NCI-H187 treated with DMSO at 0.1 percent for 48 hours (cell line): ENCODE measurements at places on chromosomes 5 and 9.

- DNase-seq, result no peak
Observed at GRCh38 chr9:105676351-105676923, 14.2 kb downstream of the TAL2 start.

DNA sequence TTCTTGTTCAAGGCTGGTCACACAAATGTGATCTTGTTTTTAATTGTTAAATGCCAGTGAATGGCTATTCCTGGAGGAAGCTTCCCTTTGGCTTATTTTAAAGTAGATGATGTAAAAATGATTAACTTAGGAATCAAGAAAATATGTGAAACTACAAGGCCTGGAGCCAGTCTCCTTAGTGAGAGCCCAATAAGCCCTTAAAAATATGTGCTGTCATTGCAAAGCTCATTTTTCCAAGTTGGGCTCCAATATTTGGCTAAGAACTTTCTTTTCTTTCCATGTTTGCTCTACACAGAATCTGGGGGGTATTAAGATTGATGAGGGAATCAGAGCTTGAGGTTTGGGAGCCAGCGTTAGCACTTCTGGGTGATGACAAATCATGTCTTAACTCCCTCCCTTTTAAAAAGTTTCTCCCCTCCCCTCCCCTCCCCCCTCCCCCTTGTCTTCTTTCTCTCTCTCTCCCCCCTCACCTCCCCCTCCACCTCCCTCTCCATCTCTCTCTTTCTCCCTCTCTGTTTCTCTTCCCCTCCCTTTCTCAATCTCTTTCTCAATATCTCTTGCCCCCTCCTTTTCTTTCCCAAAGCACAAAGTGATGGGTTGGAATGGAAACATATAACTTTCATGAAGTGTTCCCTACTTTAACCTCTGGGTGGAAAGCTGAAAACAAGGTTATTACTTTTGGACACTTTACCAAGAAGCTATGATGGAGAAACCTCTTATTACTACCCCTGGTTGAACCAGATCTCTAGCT lies 86.0 kb downstream of the FBXL7 start:
- DNase-seq, result no peak

GRCh38 chr9:101677861-101678260 lies 60.6 kb downstream of the GRIN3A start:
- no peak for DNase-seq

DNA sequence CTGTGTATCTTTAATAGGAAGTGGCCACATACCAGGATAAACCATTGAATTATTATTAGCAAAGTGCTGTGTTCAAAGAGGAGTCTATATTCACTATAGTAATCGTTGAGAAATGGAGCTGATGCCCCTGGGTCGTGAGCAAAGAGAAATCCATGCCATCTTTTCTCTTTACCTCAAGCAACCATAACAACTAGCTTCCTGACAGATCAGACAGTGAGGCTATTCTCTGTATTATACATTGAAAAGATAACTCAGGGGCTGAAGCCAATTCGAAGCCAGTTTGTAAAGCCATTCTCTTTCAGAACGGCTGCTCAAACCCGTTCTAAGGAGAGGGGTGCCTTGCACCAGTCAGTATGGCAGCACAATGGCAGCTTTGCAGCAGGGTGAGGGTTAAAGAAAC lies 680.6 kb downstream of the SEMA5A start:
- no peak for DNase-seq

DNA sequence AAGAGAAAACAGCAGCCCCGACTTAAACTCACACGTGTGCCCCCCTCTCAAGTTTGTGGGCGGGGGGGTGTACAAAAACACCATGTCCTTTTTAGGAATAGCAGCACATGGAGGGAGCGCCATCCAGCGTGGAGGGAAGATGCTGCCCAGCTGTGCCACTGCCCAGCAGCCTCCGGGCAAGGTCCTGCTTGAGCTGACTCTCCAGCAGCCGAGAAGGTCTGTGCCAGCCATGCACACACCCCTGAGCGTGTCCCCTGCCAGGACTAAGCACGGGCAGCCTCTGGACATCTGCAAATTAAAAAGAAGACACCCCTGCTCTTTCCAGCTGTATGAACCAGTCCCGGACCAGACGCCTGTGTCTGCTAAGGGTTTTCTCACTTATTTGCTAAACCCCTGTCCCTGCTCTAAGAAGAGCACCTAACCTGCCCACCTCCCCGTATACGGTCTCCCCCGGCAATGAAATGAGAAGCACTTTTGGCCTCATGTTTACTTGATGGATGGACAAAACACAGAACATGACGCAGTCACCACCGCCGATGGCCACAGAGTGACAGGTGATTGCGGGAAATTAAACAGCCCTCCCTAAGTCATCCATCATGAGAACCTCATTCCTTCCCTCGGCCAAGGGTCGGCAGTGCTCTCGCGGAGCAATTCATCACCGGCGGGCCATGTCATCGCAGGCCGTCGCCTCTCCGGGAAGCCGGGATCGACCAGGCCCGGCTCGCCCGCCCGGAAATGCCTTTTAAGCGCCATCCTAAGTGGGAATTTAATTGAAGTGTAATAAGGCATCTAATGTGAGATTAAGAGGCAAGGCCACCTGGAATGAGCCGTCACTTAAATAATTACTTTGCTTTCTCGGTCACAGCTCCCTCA lies 96.9 kb downstream of the OLFM1 start:
- no peak for DNase-seq

DNA sequence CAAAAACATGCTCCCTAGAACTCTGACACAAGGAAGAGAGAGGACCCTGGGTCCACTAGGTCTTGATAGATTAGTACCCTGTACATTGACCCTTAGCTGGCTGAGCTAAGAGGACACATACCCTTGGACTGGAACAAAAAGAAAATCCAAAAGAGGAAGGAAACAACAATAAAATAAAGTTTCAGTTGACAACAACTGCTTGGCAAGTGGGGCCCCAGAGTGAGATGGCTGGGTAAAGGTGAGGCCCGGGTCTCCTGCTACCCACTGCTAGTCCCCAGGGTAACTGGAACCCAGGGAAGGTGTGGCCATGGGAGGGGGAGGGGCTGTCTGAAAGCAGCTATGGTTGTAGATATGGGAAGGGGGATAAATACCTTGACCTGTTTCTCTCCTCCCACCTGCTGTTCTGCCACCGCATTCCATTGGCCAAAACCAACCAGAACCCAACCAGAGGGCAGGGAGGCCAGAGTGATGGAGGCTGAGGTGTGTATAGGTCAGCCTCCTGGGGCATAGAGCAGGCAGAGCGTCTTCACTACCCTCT lies 11.7 kb downstream of the TAL2 start:
- DNase-seq, result no peak

DNA sequence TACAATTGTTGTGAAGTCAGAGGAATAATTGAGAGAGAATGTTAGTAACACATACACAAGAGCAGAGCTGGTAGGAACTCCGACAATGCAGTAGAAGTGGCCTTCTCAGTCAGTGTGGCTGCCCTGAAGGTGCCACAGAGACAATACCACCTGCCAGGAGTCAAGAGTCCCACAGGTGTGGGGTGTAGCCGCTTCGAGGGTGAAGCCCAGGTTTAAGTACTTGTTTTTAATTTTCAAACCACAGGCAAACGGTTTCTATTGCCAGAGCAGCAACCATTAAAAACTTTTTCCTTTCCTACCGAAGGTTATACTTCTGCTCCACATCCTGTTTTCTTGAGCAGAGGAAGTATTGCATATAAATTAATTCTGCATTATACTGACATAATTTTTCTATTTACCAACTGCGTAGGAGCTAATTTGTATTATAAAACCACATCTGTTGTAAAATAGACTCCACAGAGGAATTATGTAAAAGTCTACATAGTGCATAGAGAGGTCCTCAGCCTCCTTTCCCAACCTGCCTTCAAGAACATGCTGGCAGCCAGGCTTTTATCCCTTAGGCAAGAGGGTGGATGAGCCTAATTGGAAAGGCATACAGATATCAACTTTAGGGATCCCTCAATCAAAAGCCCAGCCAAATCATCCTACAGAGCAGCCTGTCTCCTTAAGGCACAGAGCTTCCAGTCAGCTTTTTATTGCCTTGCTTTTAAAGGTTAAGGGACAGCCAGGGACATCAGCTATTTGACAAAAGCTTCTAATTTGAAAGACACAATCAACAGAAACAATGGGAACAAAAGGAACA lies 12.9 kb upstream of the ACTBL2 start:
- no peak for DNase-seq

GRCh38 chr9:70406434-70406862 lies 8.0 kb downstream of the KLF9 start:
- DNase-seq, result no peak

DNA sequence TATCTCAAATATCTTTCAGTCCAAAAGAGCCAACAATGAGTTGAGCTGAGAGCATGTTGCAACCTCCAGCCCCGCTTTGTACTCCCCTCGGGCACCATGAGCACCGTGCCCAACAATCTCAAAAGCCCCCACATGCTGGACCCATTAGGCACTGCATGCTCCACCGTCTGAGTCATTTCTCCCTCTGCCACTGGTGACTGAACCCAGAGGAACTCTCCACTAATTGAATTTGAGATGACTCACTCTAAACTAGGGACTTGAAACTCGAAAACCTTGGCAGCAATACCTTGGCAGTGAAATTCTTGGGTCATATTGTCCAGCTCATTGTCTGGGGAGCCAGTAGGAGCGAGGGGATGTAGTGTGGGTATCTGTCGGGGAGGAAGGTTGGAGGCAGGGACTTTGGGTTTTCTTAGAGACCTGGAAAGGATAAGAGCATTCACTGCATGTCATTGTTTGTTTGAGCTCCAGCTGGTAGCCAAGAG lies 49.9 kb upstream of the SLIT3 start:
- no peak for DNase-seq

DNA sequence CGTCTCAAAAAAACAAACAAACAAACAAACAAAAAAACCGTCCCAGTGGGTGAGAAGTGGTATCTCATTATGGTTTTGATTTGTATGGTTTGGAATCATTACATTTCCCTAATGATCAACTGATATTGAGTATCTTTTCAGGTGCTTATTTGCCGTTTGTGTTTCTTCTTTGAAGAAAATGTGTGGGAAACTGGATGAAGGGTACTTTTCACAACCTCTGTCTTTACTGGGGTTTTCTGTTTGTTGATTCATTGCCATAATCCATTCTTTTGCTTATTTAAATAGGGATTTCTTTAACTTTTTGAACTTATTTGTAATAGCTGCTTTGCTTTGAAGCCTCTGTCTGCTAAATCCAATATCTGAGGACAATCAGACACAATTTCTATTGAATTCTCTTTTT lies 9.2 kb upstream of the BICD2 start:
- DNase-seq, result no peak

- no peak for DNase-seq
Observed at GRCh38 chr9:102205251-102205650, 466.8 kb upstream of the GRIN3A start.

GRCh38 chr5:137935190-137935589 lies 45.9 kb downstream of the PKD2L2 start:
- no peak for DNase-seq

DNA sequence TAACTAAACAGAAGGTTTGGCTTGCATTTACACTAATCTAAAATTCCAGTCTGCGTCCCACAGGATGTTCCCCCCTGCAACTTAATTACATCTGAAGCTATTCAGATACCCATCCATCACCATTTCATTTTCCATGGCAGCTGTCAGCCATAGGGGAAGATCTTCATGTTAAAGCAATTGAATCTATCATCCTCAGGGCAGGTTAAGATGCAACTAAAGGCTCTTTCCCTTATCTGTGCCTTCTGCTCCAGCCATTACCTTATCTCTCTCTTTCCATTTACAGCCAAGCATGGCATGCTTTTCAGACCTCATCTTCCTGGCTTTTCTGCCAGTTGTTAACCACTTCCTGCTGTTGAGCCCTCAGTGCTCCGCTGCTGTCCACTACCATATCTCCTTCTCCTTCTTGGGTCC lies 15.8 kb upstream of the HACD4 start:
- no peak for DNase-seq

DNA sequence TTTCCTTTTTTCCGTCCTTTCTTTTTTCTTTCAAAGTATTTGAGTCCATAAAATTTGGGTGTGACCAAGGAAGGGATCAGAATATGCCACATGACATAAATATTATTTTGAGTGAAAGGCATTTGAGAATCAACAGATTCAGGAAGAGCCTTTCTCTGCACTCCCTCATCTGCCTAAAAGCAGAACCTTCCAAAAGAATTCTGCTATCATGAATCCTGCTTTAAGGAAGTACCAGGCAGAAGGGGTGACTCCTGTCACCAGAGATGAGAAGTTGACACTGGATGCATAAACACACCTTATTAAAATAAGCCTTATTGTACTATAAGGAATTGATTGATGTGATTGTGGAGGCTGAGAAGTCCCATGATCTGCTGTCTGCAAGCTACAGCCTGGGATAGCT lies 196.7 kb downstream of the SREK1 start:
- DNase-seq, result no peak

GRCh38 chr9:77161966-77162365 lies 15.4 kb upstream of the VPS13A start:
- DNase-seq, result no peak

DNA sequence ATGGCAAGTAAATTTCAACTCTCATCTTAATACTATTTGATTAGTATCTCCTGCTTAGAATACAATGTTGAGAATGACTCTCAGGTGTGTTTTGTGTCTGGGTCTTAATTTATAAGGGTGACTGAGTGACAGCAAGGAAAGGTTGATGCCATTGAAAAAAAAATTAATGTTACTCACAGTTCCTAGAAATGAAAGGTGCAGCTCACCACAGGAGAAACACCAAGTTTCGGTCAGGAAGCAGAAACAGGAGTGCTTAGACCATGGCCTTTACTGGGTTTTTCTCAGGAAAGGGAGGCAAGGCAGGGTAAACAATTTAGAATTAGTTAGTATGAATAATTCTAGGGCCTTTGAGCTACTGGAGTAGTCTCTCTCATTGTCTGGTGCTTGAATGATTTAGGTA lies 159.2 kb upstream of the C9orf72 start:
- DNase-seq, result no peak

- DNase-seq, result no peak
Observed at GRCh38 chr5:117587111-117587510, 1012.5 kb upstream of the SEMA6A start.

DNA sequence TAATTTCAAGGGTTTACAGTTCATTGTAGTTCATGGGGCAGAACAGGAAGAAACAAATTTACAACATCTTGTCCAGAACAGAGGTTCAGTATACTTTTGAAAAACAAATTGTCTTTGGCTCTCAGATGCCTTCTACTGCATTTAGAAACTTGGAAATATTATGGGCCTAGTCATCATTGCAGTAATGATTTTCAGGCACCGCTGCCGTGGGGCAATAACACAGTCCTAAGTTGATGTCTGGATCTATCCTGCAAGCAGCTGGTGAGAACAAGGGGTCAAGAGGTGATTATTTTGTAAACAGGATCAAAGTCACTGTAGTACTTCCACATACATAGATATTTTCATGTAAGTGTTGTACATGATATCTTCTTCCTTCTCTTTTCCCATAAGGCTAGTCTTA lies 82.5 kb upstream of the CAST start:
- DNase-seq, result no peak
